ENCODE measurements at places on chromosomes 1 and 21.

- no peak for DNase-seq
These were observed 853.5 kb upstream of the TMPRSS15 start for GRCh38 chr21:19256934-19257660.

- DNase-seq = no peak
These were observed 3.2 kb upstream of the NBPF3 start for GRCh38 chr1:21436488-21437340.

GRCh38 chr1:113834716-113835115, 22.4 kb upstream of the RSBN1 start:
- no peak for DNase-seq

- peak; percentile 63 for DNase-seq
These were observed 18.7 kb upstream of the F5 start for GRCh38 chr1:169604781-169605560.

GRCh38 chr21:15098908-15099307, 34.1 kb upstream of the NRIP1 start:
- DNase-seq = no peak

GRCh38 chr21:41477641-41478318, 30.2 kb downstream of the TMPRSS2 start:
- no peak for DNase-seq

DNA sequence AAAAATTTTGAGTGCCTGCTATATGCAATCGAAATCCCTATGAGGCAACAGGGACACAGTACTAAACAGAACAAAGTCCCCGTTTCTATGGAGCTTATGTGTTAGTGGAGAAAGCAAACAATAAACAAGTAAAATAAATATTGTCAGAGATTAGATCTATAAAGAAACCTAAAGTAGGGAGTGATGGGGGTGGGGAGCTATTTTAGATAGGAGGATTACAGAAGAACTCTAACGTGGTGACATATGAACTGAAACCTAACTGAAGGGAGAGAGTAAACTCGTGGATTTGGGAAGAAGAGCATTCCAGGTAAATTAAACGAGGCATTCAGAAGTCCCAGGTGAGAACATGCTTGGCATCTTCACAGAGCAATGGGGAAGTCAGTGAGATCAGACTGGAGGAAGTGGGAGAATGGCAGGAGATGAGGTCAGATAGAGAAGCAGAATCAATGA, 154.5 kb downstream of the DENND1B start:
- no peak for DNase-seq

GRCh38 chr1:90876101-90876500, 145.7 kb downstream of the ZNF644 start:
- DNase-seq = no peak

- DNase-seq = no peak
These were observed 41.4 kb upstream of the ACOT11 start for GRCh38 chr1:54506594-54506993.

- DNase-seq = no peak
These were observed 4.9 kb downstream of the IL12RB2 start for GRCh38 chr1:67312615-67313014.

DNA sequence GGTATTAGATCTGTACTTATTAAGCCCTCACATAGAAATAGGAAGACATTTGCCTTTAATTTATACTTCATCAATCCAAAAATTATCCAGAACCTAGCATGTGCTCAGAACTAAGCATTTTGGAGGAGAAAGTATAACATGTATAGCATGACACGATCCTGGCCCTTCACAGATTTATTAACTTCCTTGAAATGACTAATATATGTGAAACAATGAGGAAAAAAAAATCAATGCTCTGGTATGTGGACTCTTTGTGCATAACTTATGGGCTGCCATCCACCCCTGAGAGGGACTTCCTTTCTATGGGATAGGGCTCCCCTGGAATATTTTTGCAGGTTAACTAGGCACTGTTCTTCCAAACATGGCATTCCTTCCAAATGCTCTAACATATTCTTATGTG, 36.6 kb downstream of the CCDC185 start:
- DNase-seq = no peak

GRCh38 chr1:79744746-79745145, 738.2 kb upstream of the ADGRL4 start:
- DNase-seq = no peak

DNA sequence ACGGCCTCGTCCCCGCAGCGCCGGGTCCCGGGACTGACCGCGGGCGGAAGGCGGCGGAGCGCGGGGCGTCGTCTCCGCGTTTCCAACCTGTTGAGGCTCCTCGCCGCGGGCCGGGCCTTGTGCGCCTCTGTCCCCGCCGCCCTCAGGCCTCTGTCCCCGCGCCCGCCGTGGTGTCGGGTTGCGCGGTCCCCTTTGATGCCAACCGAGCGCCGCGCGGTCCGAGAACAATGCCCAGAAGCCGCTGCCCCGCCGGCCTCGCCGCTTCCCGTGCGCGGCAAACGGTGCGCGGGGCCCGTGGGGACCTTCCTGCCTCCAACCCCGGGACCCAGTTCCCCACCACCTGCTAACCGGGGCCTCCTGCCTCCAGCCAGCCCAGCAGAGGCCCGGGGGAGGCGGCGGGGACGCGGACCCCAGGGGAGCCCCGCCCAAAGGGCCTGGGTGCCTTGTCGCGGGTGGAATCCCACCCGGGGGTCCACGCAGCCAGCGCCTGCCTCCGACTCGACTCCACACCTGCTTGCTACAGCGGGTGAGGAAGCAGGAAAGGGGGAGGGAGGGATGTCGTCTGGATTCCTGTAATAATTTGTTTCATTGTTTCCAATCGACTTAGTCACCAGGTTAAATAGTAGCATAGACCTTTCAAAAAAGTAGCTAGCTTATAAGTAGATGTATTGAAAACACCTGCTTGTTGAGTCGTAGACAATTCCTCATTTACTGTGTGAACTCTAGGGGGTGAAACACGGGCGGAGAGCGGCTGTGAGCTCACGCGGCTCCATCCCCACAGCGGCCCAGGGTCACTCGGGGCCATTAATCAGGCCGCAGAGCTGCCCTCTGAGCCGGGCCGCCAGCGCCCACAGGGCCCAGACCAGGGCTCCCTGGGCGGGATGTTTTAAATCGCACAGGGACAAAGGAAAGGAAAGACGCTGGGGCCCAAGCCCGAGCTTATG, 1.1 kb downstream of the COL18A1 start:
- no peak for DNase-seq

GRCh38 chr1:44672961-44673674, 1.2 kb downstream of the TMEM53 start:
- DNase-seq = no peak

- no peak for DNase-seq
These were observed 40.1 kb upstream of the COL6A2 start for GRCh38 chr21:46057710-46058241.

DNA sequence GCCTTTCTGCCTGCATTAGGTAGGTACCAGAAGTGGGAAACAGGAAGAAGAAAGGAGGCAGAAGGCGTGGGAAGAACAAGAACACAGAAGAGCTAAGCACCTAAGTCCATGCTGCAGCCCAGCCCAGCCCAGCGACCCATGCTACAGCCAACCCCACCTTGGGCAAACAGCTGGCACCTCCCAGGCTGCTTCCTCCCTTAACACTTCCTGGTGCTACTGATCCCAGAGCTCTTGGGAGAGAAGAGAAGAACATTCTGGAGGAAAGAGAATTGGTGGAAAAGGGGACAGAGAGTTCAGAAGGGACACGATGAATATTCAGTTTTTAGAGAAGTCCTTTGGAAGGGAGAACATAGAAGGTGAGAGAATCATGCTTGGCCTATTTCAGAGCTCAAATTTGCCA, 28.5 kb downstream of the PLEKHA6 start:
- DNase-seq = no peak

DNA sequence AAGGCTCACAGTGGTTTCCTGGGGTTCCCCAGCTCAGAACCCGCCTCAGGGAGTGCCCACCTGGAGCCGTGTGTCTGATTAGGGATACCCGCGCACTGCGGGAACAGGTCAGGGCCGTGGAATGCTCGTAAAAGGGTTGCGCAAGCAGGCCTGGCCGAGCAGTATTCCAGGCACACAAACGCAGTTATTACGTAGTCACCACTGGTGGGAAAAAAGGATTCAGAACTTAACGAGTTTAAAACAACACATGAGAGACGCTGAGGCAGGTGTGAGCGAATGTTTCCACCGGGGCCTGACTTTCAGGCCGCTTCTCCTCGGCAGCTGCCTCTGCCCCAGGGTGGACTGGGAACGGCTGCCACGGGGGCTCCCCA, 18.2 kb downstream of the PLCH2 start:
- DNase-seq = no peak

GRCh38 chr1:40971966-40972365, 7.5 kb upstream of the CTPS1 start:
- DNase-seq = no peak

DNA sequence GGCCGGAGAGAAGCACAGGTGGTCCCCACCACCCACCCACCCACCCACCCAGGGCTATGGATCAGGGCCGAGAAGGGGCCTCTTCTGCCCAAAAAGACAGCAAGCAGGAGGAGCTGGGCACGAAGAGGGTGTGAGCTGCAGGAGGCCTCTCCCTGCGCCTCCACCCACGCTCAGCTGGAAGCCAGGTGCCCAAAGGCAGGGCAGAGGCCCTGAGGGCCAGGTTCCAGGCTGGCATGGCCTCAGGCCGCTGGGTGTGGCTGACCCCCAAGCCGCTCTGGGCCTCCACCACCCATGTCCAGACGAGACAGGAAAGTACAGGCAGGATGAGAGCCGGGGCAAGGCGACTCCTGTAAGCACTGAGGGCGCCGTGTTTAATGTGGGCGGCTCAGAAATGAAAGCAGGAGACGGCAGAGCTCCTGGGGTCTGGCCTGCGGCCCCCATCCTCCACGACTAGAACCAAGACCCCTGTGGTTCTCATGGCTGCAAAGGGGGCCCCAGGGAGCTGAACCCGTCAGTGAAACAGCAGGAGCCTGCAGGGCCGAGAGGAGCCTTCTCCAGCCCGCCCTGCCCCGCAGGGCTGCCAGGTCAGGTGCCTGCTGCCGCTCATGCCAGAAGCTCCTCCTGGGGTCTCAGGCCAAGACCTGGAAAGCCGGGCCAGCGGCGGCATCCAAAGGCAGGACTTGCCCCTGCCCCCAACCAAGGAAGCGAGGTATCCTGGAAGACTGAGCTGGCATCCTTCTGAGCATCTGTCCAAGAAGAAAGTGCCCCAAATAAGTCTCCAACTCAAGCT, 56.0 kb downstream of the MEGF6 start:
- DNase-seq = no peak

DNA sequence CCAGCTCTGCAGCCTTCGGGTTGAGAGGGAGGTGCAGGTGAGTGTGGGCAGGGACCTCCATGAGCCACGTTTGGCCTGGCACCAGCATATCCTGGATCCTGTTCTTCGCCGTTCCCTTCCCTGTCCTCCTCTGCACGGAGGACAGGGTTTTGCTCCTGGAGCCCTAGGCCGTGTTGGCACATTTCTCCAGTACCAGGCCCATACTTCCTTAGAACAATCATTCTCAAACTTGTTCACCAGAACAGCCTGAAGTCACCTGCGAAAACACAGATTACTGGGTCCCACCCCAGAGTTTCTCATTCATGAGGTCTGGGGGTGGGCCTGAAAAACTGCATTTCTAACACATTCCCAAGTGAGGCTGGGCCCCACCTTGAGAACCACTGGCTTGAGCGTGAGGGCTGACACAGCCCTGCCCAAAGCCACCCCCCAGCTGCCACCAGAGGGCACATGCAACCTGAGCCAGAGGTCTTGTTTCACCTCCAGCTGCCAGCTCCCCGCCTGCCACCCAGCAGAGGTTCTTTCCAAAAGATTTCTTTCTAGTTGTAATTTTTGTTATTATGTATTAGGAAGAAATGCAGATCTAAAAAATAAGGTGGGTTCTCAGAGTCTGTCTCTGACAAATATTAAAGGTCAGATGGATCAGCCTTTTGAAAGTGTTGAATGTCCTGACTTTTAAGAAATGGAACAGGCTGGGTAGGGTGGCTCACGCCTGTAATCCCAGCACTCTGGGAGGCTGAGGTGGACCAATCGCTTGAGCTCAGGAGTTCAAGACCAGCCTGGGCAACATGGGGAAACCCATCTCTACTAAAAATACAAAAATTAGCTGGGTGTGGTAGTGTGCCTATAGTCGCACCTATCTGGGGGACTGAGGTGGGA, 39.6 kb upstream of the LDLRAP1 start:
- DNase-seq = peak; percentile 59

DNA sequence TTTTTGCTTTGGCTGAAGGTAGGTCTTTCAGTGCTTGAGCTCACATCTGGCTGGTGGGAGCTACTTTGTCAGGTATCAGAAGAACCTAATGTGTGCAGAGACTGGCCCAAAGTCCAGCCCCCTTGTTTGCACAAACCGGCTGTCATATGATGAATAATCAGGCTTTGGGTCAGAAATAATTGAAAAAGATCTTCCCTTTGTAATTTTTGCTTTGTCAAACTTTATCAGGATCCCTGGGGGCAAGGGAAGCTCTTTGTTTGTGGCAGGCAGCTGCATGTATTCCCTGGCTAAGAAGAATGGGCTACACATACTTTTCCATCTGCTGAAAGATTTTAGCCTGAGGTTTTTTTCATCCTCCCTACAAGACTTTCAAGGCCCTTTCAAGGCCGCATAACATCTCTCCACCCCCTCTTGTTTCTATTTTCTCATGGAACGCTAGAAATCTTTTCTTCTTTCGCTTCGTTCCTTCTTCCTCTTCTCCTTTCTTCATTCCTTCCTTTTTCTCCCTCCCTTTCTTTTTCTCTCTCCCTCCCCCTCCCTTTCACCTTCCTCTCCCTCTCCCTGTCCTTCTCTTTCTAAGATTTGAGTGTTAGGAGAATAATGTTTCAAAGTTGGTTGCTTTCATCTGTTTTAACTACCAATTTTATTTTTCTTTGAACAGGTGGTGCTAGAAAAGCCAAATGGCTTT, 25.5 kb downstream of the TUFT1 start:
- no peak for DNase-seq

DNA sequence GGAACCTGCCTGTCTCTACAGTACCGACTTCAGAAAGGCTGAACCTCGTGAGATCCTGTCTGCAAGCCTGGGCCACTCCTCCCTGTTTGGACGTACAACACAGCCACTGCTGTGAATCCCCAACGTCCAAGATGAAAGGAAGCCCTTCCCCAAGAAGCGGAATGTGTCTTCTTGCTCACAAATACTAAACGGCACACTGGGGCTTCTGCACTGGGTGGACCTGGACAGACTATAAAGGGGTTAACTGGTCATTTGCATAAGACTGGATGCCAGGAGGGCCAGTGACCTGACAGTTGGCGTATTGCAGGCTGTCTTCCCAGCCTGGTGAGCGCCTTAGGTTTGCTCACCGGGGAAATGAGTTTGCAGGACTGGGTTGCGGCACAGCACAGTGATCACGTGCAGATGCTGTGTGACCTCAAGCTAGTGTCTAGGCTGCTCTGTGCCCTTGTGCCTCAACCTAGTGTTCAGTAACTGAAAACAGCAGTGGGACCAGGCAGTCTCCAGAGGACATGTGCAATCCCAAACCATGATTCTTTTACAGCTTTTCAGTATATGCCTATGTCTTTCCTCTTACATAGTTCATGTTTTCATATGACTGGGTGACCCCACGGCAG, 19.5 kb upstream of the AJAP1 start:
- DNase-seq = no peak

- DNase-seq = no peak
These were observed 305.7 kb downstream of the MATN1 start for GRCh38 chr1:30417701-30418046.

GRCh38 chr1:119101563-119101962, 38.9 kb downstream of the WARS2 start:
- DNase-seq = no peak

- DNase-seq = no peak
These were observed 32.1 kb downstream of the SH3BGR start for GRCh38 chr21:39483917-39484316.
